ENCODE measurements at places on chromosomes 2 and 18.

GRCh38 chr2:43219383-43220228, 6.8 kb downstream of the ZFP36L2 start:
- peak; percentile 71 for DNase-seq

- DNase-seq, result peak; percentile 58
These were observed 1.1 kb upstream of the LIPG start for GRCh38 chr18:49560624-49561288.

GRCh38 chr2:234136461-234136860, 86.0 kb downstream of the SPP2 start:
- peak; percentile 79 for DNase-seq

DNA sequence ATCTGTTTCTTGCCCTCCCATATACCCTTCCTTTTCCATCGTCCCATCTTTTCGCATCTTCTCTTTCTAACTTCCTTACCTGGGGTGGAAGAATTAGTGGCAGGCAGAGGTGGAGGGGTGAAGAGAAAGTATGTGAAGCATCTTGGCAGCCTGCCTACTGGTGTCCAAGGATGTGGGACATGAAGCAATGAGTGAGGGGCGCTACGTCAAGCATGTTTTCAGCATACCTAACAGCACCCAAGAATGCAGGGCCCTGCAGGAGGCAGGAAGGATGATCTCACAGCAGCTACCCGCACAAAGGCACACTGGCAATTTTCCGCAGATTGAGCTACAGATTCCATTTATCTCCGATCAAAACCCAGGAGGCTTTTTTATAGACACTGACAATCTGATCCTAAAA, 42.2 kb downstream of the METTL4 start:
- peak; percentile 72 for DNase-seq

- DNase-seq, result no peak
These were observed 3.3 kb downstream of the GAD1 start for GRCh38 chr2:170819680-170820664.

DNA sequence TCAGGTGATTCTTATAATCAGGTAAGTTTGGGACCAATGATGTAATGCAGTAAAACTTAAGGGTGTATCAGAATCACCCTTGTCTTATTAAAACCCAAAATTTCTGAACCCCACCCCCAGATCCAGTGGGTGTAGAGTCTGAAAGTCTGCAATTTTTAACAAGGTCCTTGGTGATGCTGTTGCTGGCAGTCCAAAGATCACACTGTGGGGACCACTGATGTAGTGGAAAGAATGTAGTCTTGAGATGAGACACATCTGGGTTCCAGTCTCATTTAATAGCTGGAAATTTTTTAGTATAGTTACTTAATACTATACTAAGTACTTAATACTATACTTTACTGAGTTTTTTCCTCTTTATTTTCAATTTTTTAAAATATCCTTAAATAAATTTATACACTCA, 258.4 kb downstream of the PLCL1 start:
- no peak for DNase-seq

GRCh38 chr2:197804758-197805714, 643 bp downstream of the PLCL1 start:
- DNase-seq, result no peak

GRCh38 chr2:206940546-206940945, 1.2 kb downstream of the CPO start:
- no peak for DNase-seq

DNA sequence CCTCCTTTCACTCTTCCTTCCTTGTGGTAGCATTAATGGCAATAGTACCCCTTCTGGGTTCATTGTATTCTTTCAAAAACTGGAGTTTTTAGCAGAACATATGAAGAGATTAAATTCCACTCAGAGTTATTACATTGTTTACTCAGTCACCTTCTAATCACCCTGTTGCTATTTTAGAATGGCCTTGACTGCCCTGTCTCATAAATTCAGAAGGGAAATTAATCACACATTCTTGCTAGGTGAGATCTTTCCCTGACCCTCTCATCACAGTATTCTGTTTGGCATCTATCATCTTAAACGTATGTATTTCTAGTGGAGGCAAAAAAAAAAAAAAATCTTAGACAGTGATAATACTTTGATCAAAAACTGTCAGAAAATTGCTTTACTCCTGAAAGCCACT, 760.4 kb downstream of the ADCYAP1 start:
- no peak for DNase-seq

GRCh38 chr18:3450012-3450798, at the start of gene TGIF1:
Gene TGIF1, plus strand, starts transcription at chr18:3450172. Its CDS starts 318 bp downstream, at chr18:3450490.
- no peak for DNase-seq

- peak; percentile 89 for DNase-seq
These were observed 12.4 kb downstream of the HS6ST1 start for GRCh38 chr2:128306081-128306930.

DNA sequence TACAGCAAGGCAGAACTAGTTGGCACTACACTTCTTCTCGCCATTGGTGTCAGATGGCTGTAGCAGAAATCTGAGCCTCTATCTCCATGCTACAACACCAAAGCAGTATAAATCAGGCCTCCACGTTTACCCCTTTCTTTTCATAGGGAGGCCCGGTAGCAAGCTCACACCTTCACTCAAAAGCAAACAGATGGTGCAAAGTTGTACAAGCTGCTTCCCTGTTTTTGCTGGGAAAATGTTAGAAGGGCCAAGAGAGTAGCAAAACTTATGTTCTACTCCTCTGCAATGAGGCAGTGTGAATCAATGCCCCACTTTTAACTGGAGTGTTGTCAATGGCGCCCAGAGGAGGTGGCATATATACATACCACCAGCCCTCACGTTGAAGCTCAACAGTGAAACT, 369.6 kb upstream of the NRXN1 start:
- no peak for DNase-seq

- DNase-seq, result no peak
These were observed 26.0 kb downstream of the SOS1 start for GRCh38 chr2:39094717-39095363.

DNA sequence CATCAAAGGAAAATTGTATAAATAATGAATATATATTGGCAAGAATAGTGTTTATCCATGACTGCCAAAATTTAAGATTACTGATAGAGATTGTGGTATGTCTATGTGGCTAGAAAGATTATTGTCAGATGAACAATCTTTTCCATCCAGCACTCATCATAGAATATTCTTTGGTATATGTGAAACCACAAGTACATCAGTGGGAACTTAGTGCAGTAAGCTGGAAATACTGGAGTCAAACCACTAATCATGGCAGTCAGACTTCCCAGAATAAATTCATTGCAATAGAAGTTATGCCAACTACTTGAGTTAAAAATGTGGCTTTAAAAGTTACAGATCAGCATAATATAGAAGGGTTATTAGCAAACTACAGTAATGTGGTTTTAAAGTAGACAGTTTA, 310.3 kb downstream of the GULP1 start:
- no peak for DNase-seq

DNA sequence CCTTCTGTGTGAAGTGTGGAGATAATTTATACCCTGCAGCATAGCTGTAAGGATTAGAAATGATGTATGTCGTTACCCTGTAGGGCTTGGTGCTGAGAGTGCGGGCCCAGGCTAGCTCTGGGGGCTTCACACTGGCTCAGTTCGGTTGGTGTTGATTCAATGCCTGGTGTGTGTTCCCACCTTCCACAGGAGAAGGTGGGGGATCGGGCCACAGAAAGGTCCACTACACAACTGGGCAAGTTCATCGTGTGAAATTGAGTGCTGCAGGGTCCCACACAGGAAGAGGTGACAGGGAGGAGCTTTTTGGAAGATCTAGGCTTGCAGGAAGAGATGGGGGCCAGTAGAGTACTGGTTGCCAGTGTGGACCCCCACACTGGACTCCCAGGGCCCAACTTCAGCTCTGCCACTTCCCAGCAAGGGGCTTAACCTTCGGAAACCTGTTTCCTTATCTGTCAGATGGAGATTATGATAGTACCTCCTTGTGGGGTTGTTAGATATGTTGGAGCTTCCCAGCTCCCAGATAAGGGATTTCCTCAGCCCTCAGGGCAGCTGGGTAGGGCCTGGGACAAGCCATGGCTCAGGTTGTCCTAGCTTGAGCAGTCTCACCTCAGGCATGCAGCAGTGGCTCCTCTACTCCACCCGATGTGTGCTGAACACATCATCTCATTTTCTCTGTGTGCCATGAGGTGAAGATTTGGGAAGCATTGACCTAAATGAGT, 71.5 kb downstream of the TMEM247 start:
- DNase-seq, result no peak

DNA sequence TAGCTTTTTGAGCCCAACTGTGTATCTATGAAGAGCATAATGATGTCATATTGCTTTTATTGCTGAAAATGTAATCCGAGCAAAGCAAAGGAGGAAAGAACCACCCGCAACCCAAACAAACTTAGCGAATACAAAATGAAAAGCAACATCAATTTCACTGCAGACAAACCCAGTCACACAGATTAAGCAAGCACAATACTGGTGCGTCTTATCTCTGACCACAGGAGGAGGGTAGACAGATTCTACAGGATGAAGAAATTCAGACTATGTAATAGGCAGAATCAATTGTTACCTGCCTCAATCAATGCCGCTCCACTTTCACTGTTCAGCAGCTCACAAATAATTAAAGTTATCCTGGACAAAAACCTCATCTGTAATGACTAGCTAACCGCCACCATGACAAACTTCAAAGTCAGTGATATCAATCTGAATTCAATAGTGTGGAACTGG, 115.5 kb upstream of the SP3 start:
- DNase-seq, result no peak
